ENCODE measurements at places on chromosomes 6 and 20.
A peak's percentile ranks its signal among the peaks of the same experiment; 100 is the strongest.

GRCh38 chr6:159221486-159222170 is 52.4 kb downstream of the FNDC1 start:
- DNase-seq = no peak

GRCh38 chr20:59824711-59825562 is 108.5 kb downstream of the SYCP2 start:
- peak; percentile 7 for DNase-seq

- DNase-seq = no peak
These were observed 196.6 kb downstream of the GJA10 start for GRCh38 chr6:90090866-90091265.

DNA sequence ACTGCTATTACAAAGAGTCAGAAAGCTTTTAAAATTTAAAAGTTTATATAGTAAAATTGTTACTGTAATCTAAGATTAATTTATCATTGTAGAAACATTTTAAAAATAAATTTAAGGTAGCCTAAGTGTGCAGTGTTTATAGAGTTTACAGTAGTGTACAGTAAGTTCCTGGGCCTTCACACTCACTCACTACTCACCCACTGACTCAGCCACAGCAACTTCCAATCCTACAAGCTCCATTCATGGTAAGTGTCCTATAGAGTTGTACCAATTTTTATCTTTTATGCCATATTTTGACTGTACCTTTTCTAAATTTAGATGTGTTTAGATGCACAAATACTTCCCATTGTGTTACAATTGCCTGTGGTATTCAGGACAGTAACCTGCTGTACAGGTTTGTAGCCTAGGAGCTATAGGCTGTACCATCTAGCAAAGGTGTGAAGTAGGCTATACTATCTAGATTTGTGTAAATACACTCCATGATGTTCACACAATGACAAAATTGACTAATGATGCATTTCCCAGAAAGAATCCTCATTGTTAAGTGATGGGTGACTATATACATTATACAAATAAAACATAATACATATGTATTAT is 10.2 kb upstream of the TMEM170B start:
- no peak for DNase-seq

- DNase-seq = no peak
These were observed 18.3 kb downstream of the RAET1L start for GRCh38 chr6:150006961-150007464.

GRCh38 chr6:108660251-108660650 is 99.5 kb downstream of the FOXO3 start:
- DNase-seq = no peak

DNA sequence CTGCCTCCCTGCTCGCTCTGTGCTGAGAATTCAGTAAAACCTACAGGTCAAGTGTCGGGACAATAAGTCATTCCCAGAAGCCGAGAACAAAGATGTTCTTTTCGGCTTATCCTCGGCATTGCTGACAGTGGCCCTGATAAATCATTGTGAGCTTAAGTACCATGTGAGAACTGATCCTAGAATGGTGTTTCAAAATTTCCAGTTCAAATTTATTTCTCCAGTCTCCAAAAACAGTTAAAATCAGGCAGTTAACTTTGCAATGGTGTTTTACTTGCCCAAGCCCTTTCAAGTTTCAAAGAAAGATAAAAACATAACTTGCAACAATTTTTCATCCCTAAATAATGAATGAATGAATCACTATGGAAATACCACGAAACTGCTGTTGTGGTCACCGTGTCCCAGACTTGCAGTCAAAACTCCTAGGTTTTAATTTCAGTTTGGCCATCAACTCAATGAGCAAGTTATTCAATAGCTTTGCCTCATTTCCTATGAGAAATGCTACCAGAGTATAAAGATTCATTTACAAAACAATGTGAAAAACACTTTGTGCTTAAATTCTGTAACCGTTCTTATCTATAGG is 4.3 kb downstream of the ATP5F1E start:
- no peak for DNase-seq
